Type B pancreatic cell (in vitro differentiated cells): ENCODE measurements at places on chromosomes 13 and 19. TPM values are rescaled to one million over a fixed set of nuclear protein-coding genes. Genes with fewer than 3 reads are reported as not detected.

- DNase-seq = no peak
These were observed 74.8 kb downstream of the ZNF536 start for GRCh38 chr19:30446850-30447552.

DNA sequence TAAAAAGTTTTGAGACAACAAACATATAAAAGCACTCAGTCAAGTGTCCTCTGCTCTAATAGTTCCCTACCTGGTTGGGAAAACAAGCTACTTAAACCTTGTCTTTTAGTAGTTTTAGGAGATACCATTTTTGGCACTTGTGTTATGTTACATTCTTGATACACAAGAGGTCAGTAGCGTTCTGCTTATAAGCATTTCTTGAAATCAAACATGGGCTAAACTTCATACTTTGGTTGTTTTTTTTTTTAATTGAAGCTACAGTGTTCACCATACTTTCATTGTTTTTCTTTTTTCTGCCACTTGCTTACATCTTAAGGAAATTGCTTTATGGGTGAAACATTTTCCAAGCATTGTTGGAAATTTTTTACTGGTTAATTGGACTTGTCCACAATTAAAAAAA is 12.9 kb downstream of the NHLRC3 start:
- no peak for DNase-seq

DNA sequence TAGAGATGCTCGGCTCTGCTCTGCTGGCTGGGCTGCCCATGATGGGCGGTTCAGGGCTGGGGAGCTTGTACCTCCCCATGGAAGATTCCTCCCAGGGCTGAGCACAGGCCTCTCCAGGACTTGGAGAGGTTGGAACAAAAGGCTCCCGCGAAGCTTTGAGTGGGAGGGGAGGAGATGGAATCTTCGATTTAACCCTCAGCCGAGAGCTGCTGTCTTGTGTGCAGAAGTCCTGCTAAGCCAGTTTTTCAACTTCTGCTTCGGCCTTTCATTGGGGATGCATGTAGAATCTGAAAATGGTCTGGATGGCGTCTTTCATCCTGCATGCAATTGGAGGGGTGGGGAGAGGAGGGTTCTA is 163.3 kb downstream of the KDM4B start:
- no peak for DNase-seq

DNA sequence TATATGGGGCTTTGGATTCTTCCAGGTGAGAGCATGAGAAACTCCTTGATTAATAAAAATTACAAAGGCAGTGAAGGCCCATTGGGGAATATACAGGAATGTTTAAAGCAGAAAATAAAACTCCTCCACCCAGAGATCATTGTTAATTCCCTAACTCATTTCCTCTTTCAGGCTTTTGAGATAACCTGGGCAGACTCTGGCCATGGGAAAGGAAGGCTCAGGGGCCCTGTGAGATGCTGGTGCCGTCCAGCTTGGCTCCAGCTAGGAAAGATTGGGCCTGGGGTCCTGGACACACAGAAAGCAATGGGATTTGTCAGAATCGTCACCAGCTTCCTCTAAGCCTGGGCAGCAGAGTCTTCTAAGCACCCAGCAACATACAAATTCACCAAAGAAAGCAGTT is 36.8 kb upstream of the SPATA13 start:
- no peak for DNase-seq

DNA sequence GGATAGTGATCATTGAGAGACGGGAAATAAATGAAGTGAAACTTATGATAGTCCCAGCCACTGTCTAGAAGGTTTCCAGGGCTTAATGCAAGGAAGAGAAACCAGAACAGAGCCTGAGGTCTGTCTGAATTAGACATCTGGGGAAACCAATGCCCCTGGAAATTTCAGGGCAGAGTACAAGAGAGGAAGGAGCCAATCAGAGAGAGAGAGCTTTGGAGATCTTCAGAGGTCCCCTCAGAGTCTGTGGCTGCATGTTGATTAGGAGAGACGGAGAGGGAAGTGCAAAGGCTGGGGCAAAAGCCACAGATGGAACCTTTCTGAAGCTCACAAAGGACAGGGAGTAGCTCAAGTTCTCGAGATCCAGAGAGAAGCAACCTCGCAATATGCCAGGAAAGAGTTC is 378.0 kb downstream of the DNAJC15 start:
- DNase-seq = no peak

DNA sequence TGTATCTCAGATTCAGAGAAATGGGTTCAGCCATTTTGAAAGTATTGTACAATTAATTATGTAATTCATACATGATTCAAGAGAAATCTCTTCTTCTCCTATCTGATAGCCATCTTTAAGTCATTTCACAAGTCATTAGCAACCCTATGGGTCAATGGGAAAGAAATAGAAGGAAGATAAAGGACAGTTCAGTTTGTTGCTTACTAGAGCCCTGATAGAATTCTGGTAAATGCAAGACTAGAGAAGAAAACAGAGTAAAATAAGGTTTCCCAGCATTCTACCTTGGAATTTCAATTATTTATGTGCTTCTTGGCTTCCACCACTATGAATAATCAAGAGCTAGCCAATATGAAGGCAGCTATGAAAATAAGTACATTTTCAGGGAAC is 117.7 kb downstream of the LHFPL6 start:
- no peak for DNase-seq

The SCEL gene
- 102 and 382 TPM in 2 replicates for total RNA-seq

The LRRC63 gene
- total RNA-seq = 0.24 and 0.29 TPM in 2 replicates

The RFPL4AL1 gene
- total RNA-seq = not detected in 2 replicates

The TLE5 gene
- total RNA-seq = 302 and 418 TPM in 2 replicates
